Activated CD4-positive, alpha-beta T cell treated with anti-CD3 and anti-CD28 coated beads, Interleukin-2, amount 50 U/mL, for 24 hours (primary cell): ENCODE measurements at places on chromosomes 2 and 18.

GRCh38 chr2:19120181-19120580 lies 238.2 kb downstream of the OSR1 start:
- DNase-seq: no peak

GRCh38 chr18:76405280-76405679 lies 89.8 kb downstream of the ZNF516 start:
- no peak for DNase-seq

- DNase-seq: no peak
Measured at GRCh38 chr18:31373641-31374040, 2.9 kb upstream of the DSG4 start.

DNA sequence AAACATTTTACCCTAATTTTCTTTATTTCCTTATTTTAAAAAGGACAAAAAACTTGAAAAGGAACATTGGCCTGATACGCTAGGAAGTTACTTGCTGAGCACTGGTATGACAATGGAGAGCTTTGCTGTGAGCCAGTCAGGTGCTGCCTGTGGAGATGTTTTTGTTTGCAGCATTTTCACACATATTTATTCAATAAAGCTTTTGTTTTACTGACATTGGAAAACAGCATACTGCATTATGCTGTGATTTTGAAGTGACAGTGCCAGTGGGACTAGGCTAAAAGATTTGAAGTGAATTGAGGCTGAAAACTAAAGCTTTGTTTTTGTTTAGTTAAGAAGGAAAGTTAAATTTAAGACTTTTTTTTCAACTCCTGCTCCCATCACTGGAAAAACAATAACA lies 470.7 kb upstream of the ZEB2 start:
- no peak for DNase-seq

- DNase-seq: no peak
Measured at GRCh38 chr2:164661349-164661748, 40.1 kb upstream of the GRB14 start.

DNA sequence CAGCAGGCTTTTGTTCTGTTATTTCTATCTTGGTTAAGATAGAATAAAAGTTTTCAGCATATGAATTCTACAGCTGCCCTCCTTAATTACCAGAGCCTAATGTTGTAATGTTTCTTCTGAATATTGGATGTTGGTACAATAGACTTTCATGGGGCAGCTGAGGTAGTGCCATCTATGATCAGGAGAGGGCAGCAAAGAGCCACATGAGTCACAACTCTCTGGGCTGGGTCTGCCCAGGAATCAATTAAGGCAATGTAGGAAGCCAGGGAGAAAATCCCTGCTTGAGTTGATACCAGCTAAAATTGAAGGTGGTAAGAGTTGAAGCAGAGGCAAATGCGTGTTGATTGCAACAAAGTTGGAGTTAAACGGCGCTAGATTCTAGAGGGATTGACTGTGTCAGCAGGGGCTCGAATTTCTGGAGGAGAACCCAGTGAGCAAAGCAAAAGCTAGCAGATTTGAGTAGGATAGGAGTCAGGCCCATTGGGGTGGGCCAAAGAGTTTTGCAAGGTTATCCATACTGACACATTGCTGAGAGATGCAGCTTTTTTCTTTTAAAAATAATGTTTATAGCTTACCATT lies 10.6 kb upstream of the MC5R start:
- no peak for DNase-seq

DNA sequence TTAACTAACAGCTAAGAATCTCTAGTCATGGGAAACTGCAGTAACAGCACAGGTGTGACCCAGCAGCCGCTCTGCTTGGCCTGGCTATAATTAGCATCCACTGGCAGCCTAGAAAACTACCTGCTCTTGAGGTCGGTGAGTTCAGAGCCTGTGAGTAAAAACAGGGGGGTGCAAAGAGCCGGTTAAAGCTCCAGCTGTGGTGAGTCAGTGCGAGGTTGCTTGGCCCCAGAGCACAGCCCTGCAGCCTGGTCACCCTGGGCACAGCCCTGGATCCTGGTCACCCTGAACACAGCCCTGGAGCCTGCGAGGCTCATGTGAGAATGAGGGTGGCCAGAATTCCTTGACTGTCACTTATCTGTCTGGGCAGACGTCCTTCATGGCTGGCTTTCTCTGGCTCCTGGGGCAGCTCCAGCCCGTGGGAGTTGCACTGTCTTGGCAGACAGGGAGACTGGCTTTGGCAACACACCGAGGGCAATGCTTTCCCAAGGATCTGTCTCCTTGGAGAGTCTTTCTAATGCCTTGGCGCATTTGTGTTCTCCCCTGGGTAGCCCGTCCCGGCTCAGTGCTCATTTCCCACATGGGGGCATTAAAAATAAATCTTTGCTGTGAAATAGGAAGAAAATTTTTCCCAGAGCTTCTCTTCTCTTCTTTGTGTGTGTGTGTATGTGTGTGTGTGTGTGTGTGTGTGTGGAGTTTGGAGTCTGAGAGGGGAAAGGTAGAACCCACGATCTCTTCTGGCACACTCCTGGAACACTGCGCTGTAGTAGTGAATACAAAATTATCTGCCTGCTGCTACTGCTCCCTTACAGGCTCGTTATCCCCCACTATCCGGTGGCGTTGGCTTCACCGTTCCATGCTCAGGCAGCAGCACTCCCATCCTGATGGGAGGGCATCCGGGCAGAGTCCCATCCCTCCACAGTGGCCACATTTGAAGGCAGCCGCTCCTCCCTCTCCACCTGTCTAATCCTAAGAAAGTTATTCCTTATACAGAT lies 250.2 kb upstream of the MEX3C start:
- DNase-seq: no peak

GRCh38 chr2:137467246-137467862 lies 496.9 kb upstream of the HNMT start:
- no peak for DNase-seq

DNA sequence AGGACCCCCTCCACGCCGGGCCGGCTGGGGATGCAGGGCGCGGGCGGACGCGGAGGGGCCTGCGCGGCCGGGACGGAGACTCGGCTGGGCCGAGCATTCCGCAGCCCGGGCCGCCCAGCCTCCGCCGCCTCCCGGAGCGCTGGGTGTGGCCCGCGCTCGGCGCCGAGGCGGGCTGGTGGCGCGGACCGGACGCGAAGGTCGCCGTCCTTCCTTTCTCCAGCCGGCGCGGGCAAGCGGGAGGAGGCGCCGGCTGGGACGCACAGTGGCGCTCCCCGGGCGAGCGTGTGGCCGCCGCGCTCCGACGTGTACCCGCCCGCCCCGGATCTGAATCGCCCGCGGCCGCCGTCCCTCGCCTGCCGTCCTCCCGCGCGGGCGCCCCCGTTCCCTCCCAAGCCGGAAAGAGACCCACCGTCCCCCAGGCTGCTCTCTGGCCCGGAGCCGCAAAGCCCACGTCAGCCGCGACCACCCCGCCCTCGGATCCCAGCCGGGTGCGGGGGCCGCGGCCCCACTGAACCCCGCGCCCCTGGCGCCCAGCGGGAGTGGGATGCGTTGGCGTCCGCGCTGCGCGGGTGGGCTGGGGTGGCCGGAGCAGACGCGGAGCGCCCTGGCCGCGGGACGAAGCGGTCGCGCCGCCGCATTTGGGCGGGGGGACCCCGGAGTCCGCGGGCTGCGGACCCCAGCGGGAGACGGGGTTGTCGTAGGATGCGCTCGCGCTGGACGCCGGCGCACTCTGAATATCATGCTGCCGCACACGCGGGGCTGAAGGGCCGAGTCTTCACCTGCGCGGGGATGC lies 634 bp downstream of the SPATS2L start:
- no peak for DNase-seq

DNA sequence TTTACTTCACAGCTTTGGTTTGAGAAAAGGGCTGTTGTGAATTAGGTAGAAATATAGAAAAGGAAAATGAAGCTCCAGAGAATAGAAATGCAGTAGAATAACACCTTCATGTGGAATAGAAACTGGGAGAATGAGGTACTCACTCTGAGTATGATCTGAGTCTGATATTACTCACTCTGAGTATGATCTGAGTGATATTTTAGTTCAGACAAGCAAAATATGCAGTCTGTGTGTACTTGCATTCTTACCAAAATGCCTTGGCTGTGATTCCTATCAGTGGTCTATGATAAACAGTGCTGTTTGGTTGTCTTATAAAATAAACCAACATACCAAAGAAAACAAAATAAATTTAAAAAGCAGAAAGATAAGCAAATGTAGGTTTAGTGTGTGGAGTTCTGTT lies 487.6 kb downstream of the THSD7B start:
- no peak for DNase-seq

DNA sequence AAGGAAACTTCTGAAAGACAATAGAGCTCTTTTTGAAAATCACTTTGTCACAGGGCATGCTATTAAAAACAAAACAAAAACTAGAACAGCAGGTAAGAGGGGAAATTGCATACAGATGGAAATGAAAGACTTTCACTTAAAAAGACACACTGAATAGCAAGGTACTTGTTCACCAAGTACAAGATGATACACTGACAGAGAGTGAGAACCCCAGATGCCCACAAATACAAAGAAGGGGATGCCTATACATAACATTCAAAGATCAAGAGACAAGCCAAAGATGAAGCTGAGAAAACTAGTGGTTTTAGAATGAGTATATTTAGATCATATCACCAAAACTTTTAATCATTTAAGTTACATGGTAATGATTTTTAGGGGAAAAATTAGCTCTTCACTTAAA lies 60.7 kb downstream of the ASXL2 start:
- peak; percentile 10 for DNase-seq

GRCh38 chr2:216520112-216520511 lies 21.5 kb downstream of the RPL37A start:
- no peak for DNase-seq

DNA sequence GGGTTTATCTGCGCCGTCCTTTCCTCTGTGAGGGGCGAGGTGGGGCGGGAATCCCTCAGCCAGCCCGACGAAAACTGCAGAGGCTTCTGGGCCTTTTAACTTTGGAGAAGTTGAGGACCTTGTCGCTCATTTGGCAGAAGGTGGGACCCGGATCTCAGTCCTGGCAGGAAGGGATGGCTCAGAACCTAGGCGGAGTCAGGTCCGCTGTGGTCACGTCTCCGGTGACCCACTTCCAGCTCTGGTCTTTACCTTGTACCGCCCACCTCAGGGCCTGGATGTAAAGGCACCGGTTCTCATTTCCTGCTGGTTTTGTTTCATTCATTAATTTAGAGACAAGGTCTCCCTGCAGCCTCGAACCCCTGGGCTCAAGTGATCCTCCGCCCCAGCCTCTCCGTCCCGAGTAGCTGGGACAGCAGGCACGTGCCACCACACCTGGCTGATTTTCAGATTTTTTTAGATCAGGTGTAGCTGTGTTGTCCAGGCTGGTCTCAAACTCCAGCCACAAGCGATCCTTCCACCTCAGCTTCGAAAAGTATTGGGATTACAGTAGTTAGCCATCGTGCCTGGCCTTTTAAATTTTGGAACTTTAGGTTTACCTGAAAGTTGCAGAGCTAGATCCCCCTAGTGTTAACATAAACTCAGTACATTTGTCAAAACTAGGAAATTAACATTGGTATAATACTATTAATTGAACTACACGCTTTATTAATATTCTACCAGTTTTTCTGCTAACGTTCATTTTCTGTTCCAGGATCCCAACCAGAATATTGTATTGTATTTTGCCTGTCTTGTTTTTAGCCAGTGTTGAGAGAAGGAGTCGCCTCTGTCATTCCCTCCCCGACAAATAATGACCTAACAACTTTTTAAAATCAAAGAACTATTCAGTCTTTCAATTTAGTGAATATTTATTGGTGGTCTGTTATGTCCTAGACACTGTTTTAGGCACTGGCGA lies 852 bp downstream of the POLI start:
- no peak for DNase-seq

GRCh38 chr2:198077477-198077876 lies 273.1 kb downstream of the PLCL1 start:
- no peak for DNase-seq

GRCh38 chr2:197713271-197713670 lies 8.1 kb downstream of the MARS2 start:
- DNase-seq: no peak

GRCh38 chr18:60910534-60910933 lies 422.7 kb upstream of the CDH20 start:
- DNase-seq: no peak

DNA sequence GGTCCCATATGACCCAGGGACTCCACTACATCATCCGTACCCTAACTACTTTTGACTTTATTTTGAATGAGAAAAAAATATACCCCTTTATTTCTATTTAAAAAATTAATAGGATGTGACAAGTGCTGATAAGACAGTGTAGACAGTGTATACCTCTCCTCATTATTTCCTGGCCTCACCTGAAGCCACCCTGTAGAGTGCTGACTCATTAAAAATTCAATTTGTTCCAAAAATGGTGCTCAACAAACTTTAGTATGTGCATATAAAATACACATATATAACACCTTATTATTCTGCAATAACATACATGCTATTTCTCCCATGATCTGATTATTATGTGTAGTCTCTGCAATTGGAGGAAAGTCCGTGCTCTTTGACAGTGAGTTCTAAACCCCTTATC lies 20.8 kb downstream of the NOL4 start:
- no peak for DNase-seq

GRCh38 chr2:28319118-28320008 lies 73.3 kb upstream of the FOSL2 start:
- DNase-seq: no peak

DNA sequence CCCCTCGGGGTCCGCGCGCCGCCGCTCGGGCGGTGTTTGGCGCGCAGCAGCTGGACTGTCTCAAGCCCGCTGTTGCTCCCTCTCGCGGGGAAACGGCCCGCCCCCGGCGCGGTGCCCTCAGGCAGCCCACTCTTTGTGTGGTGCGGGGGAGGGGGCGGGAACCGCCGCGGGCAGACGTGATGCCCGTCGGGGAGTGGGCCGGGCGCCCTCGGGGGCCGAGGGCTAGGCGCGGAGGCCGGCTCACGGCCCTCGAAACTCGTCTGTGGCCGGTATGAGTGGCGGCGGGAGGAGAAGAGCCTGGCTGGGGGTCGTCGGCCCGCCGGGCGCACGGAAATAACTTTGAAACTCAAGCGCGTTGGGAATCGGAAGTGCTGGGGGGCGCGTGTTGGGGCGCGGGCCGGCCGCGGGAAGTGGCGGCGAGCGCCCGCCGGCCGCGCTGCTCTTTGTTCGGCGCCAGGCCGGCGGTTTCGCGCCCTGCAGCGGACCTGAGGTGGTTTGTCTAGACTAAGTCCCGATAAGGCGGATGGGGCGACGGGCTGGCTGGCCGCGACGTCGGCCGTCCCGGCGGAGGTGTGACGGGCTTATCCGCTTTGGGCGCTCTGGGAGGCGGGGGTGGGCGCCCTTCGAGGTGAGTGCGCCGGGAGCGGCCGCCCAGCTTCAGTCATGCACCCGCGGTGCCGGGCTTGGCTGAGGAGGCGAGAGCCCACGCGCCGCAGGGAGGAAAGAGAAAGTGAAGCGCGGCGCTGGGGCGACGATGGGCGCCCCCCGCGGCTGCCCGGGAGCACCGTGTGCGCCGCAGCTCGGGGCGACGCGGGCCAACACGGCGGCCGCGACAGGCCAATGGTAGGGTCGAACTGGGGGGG lies 679 bp downstream of the PTMA start:
- peak; percentile 36 for DNase-seq

- DNase-seq: no peak
Measured at GRCh38 chr2:4980995-4981394, 711.2 kb upstream of the SOX11 start.

- no peak for DNase-seq
Measured at GRCh38 chr2:13725945-13726344, 906.6 kb upstream of the LRATD1 start.
